Frontal cortex (tissue), 4 donors: ENCODE measurements at places on chromosomes 11 and 22. TPM values are rescaled to one million over a fixed set of nuclear protein-coding genes. Genes with fewer than 3 reads are reported as not detected.
A peak's percentile ranks its signal among the peaks of the same experiment; 100 is the strongest.

DNA sequence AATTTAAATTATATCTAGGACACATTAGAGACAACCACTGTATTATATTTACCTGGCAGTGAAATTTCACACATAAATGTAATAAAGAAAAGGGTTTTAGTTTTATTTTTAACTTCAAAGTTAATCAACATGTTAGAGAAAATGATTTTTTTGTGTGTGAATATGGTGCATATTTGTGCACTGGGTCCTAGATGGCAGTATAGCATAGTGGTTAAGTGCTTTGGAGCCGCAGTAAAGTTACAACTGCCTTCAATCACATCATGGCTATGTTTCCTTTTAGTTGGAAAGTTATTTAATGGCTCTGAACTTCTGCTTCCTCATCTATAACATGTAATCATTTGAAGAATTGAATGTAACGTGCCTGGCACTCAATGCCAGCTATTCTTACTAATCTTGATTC is 108.9 kb upstream of the DDI1 start:
- no peak for DNase-seq

DNA sequence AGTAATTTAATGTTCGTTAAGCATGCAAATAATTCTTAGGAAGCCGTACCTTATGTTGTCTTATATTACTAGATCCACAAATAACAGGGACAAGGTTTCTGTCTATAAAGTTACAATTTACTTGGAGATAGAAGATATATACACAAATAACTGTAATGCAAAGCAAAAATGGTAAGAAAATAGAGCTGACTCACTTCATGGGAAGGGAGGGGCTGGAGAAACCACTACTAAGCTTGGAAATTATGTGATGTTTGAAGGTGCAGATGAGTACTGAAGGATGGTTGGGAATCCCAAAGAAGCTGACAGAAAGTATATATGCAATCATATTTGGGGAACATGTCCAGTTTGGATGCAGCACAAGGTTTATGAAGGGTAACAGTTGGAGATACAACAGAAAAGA is 4.0 kb downstream of the NPAT start:
- no peak for DNase-seq

DNA sequence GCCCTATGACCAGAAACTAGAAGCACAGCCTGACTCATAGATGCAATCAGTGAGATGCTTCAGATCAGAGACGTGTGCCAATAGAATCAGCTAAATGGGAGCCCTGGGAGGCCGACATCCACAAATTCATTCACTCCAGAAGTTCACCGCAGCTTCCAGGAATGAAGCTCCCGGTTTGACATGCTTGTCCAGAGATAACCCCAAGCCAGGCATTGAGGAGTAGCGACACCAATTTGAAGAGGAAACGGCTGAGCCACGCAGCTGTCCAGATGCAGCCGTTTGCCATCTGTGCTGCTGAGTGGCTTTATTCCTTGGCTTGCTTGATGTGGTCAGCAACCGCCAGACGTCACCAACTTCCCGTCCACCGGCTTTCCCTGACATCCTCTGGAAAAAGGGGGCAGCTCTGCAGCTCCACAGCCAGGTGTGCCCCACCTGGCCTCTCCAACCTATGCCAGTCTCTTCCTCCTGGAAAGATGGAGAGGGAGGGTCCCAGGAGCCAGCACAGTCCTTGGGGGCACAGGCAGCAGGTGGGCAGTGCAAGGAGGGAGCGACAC is 123.9 kb upstream of the OPCML start:
- no peak for DNase-seq

DNA sequence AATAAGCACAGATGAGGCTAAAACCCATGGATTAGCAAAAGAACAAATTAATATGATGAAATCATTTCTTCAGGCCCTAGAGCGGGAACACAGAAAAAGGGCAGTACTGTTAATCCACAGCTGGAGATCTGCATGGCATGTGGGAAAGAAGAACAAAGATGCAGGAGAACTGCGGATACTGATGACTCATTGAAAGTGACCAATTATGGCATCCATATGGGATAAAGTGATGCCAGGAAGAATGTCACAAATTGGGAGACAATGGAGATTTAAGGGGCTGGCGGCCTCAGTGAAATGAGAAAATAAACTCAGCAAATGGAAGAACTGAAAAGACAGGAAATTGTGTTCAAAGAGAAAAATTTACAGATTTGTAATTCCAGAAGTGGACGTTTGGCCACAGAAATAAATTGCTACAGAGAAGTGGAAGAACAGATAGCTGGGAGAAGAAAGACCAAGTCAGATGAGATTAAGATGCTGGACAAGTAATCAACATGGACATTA is 39.4 kb downstream of the SIK3 start:
- peak; percentile 22 for DNase-seq

DNA sequence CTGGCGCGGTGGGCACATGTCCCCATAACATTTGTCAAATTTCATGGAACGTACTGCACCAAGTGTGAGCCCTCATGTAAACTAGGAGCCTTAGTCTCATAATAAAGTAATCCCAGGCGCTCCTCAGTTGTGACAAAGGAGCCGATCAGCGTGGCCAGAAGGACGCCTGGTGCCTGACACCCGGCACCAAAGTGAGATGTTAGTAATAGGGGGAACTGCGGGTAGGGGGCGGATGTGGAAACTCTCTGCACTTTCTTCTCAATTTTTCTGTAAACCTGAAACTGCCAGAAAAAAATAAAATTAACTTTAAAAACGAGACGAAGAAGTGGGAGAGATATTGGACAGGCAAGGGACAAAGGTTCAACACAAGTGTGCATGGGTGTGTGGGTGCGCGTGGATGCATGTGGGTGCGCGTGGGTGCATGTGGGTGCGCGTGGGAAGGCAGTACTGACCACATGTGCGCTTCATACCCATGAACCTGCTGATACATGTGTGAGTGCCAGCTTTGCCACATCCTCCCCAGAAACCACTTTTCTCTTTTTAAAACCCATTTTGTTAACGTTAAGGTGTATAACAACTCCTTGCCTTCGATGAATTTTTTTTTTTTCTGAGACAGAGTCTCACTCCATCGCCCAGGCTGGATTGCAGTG is 55.4 kb upstream of the LINC01488 start:
- DNase-seq, result no peak

OR8A1 gene
- not detected for total RNA-seq

UNC93B1 gene
- 2.9 TPM for total RNA-seq
